ENCODE measurements at places on chromosomes 7 and 10. TPM values are rescaled to one million over a fixed set of nuclear protein-coding genes. Genes with fewer than 3 reads are reported as not detected.

DNA sequence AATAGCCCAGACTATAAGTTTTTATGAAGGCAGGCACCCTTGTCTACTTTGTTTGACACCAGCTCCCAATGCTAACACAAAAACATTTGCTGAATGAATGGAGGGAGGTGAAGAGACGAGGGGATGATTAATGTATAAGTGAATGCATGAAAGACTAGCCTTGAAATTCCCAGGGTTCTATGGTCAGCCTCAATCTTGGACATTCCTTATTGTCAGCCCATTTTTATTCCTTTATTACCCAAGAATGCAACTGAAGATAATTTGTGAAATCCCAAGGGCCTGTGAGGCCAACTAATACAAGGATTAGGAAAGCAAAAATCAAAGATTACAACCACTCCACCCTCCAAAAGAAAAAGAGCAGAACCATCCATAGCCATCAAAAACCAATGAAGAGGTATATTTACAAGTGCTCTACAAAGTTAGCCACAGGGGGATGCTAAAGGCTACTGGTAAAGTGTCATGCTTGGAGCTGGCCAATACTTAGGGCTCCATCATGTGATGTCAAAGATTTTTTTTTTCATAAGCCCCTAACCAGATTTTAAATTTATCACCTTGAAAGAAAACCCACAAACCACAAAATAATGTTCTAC lies 40.0 kb upstream of the ASAH2 start:
- DNase-seq, result peak; percentile 36

GRCh38 chr7:131836733-131837132 lies 280.3 kb upstream of the PODXL start:
- no peak for DNase-seq

DNA sequence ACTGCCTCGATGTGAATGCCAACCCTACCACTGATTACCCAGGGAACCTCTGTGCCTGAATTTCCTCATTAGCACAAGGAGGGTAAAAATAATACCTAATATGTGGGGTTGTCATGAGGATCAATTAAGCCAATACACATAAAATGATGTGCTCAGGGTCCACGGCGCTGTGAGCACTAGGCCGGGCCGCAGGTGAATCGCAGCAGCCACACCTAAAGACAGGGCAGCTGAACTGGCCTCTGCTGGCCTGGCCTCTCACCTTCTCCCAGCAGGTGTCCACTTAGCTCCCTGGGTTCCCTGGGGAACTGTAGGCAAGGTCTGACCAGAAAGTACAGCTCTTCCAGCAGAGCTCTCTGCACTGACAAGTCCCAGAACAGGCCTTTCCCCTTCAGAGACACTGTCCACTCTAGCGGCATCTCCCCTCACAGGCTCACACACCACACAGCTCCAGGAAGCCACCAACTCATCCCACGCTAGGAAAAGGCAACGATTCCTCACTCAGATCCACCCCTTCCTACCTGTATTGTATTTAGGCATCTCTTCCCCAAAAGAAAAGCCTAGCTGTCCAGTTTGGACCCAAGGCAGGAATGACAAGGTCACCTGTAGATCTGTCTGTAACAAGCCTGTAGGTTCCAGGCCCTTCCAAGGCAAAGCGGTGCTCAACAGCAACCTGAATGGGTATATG lies 273.1 kb downstream of the USP6NL start:
- DNase-seq, result no peak

The LBX1 gene
- total RNA-seq, result not detected

The RELN gene
- total RNA-seq, result 0.97 TPM

GRCh38 chr7:135685306-135686084 lies 23.2 kb downstream of the STMP1 start:
- peak; percentile 78 for DNase-seq

The SCIN gene
- total RNA-seq, result 0.32 TPM

The SVOPL gene
- total RNA-seq, result not detected
